NCI-H1105 (cell line): ENCODE measurements at places on chromosomes 13 and 19.

GRCh38 chr13:99415014-99415650 is 86.1 kb upstream of the TM9SF2 start:
- no peak for DNase-seq

GRCh38 chr19:16303755-16304154 is 20.9 kb upstream of the KLF2 start:
- DNase-seq: no peak

DNA sequence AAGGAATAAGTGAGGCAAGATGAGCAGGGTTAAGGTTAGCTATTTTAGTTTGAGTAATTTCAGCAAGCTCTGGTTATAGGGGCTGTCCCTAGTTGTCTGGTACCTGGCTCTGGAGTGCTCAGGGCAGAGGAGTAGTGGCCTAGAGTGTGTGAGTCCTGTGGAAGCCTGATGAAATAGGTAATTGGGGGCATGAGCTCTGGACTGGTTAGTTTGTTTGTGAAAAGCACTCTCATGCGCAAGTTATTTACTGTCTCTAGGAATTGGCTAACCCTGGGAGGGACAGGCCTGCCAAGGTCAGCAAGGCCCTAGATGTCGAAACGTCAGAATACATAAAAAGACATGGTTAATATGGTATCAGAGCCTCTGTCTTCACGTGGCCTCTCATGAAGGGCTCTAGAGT is 900.1 kb downstream of the PCDH17 start:
- DNase-seq: no peak

- no peak for DNase-seq
Observed at GRCh38 chr19:54803410-54803809, at the start of gene KIR2DL4. TSS of gene KIR2DL4 (plus strand) at chr19:54803610. CDS start at chr19:54803652, 42 bp downstream.

- peak; percentile 3 for DNase-seq
Observed at GRCh38 chr19:51158474-51159129, 16.5 kb downstream of the SIGLEC7 start.

DNA sequence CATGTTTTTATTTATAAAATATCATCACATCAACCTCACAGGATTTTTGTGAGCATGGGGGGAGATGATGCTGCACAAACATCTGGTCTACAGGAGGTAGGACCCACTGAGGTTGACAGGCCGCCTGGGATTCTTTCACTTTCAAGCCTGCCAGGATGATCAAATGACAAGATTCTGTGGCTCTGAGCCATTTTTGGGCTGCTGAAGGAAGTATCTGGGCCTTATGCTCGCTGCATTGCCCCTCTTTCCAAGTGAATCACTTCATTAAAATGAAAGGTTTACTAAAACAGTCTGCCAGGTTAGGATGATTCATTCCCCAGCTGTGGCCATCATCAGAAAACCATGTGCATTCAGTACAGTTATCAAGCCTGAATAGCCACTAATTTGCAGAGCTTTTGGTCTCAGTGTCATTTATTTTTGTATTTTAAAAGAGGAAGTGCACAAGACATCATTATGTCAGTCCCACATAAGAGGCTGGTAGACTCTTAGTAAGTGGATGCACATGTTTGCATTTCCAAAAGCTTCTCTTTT is 34.4 kb downstream of the STARD13 start:
- DNase-seq: no peak

GRCh38 chr19:15248106-15248505 is 15.9 kb upstream of the EPHX3 start:
- no peak for DNase-seq

DNA sequence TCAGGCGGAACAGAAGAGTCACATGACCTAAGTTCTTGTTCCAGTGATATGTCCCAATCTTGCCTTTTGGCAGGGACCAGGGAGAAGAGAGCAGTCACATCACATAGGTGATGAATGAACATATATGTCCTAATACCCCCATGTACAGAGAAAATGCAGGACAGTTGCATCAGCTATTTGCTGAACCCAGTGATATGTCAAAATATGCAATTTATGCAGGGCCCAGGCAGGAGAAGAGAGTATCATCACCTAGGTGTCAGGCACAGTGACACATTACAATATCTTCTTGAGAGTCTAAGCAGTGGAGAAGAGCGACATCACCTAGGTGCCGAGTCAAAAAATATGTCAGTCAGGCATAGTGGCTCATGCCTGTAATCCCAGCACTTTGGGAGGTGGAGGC is 139.9 kb downstream of the ZNF675 start:
- DNase-seq: no peak

GRCh38 chr13:49792550-49793324 is at the start of gene KPNA3:
TSS of gene KPNA3 (minus strand) at chr13:49792682. CDS start at chr13:49792506, 176 bp downstream.
- DNase-seq: peak; percentile 87

DNA sequence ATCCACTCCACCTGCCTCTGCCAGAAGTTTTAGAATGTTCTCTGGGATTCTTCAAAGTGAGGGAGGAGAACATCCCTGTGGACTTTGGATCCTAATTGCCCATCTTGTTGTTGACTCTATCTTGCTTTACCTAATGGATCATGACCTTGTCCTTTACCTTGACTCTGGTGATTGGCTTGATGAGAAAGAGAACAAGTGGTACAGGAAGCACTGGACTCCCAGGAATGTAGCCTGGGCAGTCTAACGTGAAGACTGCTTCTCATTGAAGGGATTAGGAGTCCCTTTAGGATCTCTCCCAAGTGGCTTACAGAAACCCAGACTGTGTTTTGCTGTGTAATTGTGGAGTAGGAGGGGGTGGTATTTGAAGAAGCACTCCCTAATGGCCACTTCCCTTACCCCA is 63.9 kb downstream of the SLC10A2 start:
- DNase-seq: no peak

GRCh38 chr13:109785892-109786450 is 412 bp downstream of the IRS2 start:
- DNase-seq: peak; percentile 65

GRCh38 chr19:58380037-58380661 is 681 bp downstream of the ZNF837 start:
- DNase-seq: no peak

- DNase-seq: no peak
Observed at GRCh38 chr13:102354011-102354410, 47.8 kb downstream of the FGF14 start.

- no peak for DNase-seq
Observed at GRCh38 chr13:112198396-112199010, 131.6 kb downstream of the SOX1 start.

- no peak for DNase-seq
Observed at GRCh38 chr19:6500837-6501739, 1.0 kb downstream of the TUBB4A start.
